ENCODE measurements at places on chromosomes 5 and 9. TPM values are rescaled to one million over a fixed set of nuclear protein-coding genes. Genes with fewer than 3 reads are reported as not detected.

The STING1 gene
- 64.1 TPM for total RNA-seq

The TNFSF15 gene
- 0.24 TPM for total RNA-seq

The GABRA6 gene
- not detected for total RNA-seq

The PDE8B gene
- under 0.01 TPM for total RNA-seq

The KCTD16 gene
- total RNA-seq = 0.24 TPM

The FOXD4L4 gene
- under 0.01 TPM for total RNA-seq

The FBP1 gene
- not detected for total RNA-seq

The IL3 gene
- total RNA-seq = not detected

The PCDHB16 gene
- total RNA-seq = 0.81 TPM

The IL13 gene
- 0.24 TPM for total RNA-seq

Measured in hair follicle dermal papilla cell (primary cell).